ENCODE measurements at places on chromosomes 12 and 14. TPM values are rescaled to one million over a fixed set of nuclear protein-coding genes. Genes with fewer than 3 reads are reported as not detected.
A peak's percentile ranks its signal among the peaks of the same experiment; 100 is the strongest.

Gene AP1G2
- total RNA-seq, result 74.9 TPM

Gene SSPN
- total RNA-seq, result 34.5 TPM

Gene TMEM119
- 9.5 TPM for total RNA-seq

Gene EPYC
- not detected for total RNA-seq

Gene ADGRD1
- total RNA-seq, result 6.3 TPM

Gene PLD4
- total RNA-seq, result 7.3 TPM

Gene AKAP6
- total RNA-seq, result 236 TPM

Gene NAB2
- 15.3 TPM for total RNA-seq

Gene BCL2L14
- not detected for total RNA-seq

Gene CLECL1
- total RNA-seq, result not detected

Gene YY1
- 54.4 TPM for total RNA-seq

Gene TDP1
- 20.4 TPM for total RNA-seq

Gene VASH1
- total RNA-seq, result 30.5 TPM

DNA sequence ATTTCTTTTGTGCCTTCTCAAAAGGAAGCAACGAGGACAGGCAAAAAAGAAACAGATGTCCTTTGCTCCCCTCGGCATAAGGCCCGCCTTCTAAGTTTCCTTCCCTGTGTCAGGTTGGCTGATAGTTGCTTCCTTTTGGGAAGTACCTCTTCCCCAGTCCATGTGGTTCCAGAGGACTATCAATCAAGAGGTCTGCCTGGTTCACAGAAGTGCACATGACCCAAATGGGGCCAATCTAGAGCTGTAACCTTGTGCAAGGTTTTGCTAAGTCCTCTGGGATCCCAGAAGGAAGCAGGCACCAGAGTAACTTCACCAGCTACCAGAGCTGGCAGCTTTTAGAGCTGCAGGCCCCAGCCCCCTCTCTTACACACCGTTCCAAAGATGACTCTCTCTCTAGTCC is 42.6 kb downstream of the TMEM63C start:
- DNase-seq, result no peak

DNA sequence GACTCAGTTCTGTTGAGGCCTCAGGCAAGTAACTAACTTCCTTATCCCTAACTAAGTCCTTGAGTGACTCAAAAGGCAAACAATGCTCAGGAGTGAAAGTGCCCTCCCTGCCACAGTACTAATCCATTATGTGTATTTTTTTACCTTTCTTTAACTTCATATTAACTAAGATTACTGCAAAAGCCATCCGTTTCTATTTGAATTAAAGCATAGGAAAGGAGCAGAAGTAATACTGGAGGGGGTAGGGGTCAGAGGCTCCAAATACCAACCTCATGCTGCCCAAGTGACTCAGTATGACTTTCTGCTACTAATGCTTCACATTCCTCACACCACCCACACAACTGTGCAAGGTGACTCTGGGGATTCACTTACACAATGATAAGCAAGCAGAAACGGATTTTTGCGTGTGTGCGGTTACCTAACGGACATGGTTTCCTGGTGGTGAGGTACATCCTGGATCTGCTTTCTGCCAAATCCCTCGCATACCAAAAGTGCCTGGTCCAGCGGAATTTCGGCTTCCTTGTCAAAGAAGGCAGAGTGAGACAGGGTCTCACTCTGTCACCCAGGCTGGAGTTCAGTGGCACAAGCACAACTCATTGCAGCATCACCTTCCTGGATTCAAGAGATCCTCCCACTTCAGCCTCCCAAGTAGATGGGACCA is 25.1 kb downstream of the MOK start:
- DNase-seq, result no peak

GRCh38 chr12:54417712-54418440 is 1.2 kb downstream of the ITGA5 start:
- DNase-seq, result no peak

GRCh38 chr12:110335481-110336045 is 54.5 kb downstream of the ATP2A2 start:
- no peak for DNase-seq

DNA sequence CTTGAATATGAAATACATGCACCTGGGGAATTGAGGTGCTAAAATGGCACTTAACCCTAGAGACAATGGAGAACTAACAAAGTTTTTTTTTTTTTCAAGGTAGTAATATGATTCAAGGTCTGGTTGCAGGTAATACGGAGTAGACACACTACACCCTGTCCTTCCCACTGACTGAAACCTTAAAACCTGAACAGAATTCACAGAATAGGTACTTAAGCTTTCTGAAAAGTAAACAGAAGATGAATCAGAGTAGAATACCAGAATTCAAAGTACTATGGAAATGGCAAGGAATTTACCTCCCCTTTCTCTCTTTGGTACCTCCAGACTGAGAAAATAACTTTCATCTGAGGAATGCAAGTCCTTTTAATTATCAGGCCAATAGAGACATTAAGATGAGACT is 87.2 kb downstream of the PAPLN start:
- no peak for DNase-seq

- peak; percentile 56 for DNase-seq
Observed at GRCh38 chr12:188910-189621, 24.9 kb downstream of the SLC6A12 start.

GRCh38 chr12:79364197-79364596 is 326.6 kb downstream of the PAWR start:
- DNase-seq, result no peak

DNA sequence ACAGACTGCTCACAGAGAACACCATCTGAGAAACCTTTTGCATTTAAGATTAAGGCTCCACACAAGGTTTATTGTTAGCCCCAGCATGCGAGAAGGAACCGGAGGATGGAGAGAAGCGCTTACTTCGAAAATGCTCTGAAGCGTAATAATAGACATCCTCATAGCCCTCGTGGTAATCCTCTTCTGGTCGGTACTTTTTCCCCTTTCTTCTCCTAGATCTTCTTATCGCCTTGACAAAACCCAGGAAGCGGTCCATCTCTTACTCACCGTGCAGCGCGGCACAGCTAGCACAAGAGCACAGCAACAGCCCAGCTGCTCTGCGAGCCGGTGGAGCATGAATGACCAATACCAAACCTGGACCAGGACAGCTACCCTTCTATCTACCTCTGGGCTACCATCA is 125.1 kb upstream of the GRIP1 start:
- no peak for DNase-seq

- peak; percentile 69 for DNase-seq
Observed at GRCh38 chr12:124939079-124939420, 24.6 kb upstream of the UBC start.

GRCh38 chr12:14689996-14690395 is 6.4 kb downstream of the GUCY2C start:
- no peak for DNase-seq

GRCh38 chr14:68972507-68973218 is 6.4 kb downstream of the ACTN1 start:
- DNase-seq, result no peak

- DNase-seq, result no peak
Observed at GRCh38 chr12:130593056-130593455, 123.0 kb downstream of the RIMBP2 start.

GRCh38 chr14:33413381-33413780 is 474.7 kb downstream of the NPAS3 start:
- no peak for DNase-seq

GRCh38 chr12:32536000-32536345 is 136.6 kb downstream of the FGD4 start:
- DNase-seq, result no peak

- DNase-seq, result no peak
Observed at GRCh38 chr12:32298917-32299316, 100.4 kb upstream of the FGD4 start.

DNA sequence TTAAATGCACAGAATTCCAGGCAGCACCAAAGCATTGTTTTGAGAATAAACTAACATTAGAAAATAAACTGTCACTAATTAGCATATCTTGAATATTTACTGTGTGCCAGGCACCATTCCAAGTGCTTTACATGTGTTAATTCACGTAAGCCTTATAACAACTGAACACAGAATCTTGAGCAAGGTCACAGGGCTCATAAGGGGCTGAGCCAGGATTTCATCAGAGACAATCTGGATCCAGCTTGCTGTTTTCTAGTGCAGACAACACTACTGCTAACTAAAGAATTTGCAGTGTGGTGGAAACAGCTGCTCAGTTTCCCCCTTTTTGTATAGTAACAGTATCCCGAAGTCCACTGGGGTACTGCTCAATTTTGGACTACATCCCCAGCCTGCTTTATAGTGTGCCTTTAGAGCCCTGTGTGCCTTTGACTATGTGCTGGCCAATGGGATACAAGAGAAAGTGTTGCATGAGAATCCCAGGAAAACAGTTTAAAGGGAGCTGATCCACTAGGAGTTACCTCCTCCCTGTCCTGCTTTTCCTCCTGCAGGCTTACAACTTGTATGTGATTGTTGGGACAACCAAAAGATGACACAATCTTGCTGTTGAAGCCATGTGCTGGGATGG is 36.0 kb upstream of the RMST start:
- no peak for DNase-seq

GRCh38 chr12:18643681-18644080 is 94.1 kb downstream of the PLCZ1 start:
- DNase-seq, result no peak

- no peak for DNase-seq
Observed at GRCh38 chr12:80966001-80966400, 28.3 kb upstream of the LIN7A start.

GRCh38 chr14:63663428-63664341 is 22.0 kb upstream of the WDR89 start:
- no peak for DNase-seq

GRCh38 chr12:6310771-6311610 is 509 bp downstream of the PLEKHG6 start:
- no peak for DNase-seq

GRCh38 chr12:87924149-87924548 is 105.1 kb downstream of the C12orf50 start:
- no peak for DNase-seq

GRCh38 chr12:11667171-11667570 is 17.7 kb downstream of the ETV6 start:
- no peak for DNase-seq

Data from dorsolateral prefrontal cortex (tissue), 122 donors.